ENCODE measurements at places on chromosomes 5 and 9.

GRCh38 chr5:165805756-165806155 lies 2300.3 kb downstream of the MAT2B start:
- DNase-seq: no peak

DNA sequence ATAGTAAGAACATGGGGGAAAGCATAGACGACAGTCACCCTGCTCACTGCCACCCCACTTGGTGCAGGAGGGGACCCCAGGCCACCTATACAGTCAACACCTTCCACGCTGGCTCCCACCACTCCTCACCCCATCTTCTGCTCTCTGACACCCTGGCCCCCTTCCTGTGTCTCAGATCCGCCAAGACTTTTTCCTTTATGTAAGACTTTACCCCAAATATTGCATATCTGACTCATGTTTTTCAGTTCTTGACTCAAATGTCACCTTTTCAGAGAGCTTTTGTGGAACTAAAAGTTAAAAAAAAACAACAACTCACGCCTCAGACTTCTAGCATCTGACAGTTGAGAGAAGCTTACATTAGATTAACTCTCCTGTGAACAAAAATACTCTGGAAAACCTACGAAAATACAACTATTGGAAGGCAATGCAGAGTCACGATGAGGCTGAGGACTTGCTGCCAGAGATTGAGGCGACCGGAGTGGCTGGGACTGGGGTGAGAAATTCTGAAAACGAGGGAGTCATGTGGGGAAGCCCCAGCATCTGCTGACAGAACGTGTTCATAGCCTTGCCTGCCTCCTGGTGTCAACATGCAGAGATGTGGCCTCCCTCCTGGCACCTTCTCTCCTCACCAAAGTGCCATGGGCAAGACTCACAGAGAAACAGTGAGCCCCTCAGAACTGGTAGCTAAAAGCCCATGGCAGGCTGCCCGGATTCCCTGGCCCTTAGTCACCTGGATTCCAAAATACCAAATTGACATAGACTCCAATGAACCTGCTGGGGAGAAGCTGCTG lies 22.4 kb upstream of the FCN2 start:
- DNase-seq: no peak

GRCh38 chr9:116599342-116599884 lies 87.7 kb upstream of the TRIM32 start:
- DNase-seq: no peak

- no peak for DNase-seq
Observed at GRCh38 chr5:92330365-92330764, 947.2 kb upstream of the ARRDC3 start.

GRCh38 chr9:108671176-108671575 lies 184.6 kb downstream of the ACTL7B start:
- no peak for DNase-seq

DNA sequence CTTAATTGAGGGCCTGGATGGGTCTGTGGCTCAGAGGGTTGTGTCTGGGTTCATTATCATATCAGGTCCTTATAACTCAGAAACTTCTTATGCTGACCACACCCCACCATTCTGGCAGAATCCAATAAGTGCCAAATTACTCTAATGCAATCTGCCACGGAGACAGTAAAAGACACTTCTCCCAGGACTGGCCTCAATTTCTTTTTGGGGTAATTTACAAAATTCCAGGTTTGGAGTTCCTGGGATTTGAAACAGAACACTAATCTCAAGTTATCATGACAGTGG lies 187.8 kb downstream of the GNAQ start:
- no peak for DNase-seq

- no peak for DNase-seq
Observed at GRCh38 chr9:25350011-25350410, 328.2 kb downstream of the TUSC1 start.

GRCh38 chr5:115801152-115801551 lies 15.3 kb downstream of the CDO1 start:
- no peak for DNase-seq

DNA sequence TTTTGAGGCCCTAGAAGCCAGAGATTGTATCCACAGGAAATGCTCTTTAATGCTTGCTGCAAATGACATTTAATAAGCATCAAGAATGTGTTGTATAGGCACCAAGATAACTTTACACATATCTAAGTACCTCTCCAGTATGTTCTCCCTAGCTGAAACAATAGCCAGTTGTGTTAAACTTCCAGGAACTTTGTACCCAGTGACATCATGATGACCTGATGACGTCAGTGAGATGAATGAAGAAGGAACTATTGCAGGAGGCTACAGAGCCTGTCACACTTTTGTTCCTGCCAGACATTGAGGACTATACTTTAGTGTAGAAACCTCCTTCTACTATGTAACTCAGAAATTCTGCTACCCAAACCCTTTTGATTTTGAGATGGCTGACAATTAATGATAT lies 129.8 kb downstream of the CD180 start:
- no peak for DNase-seq

GRCh38 chr9:13915131-13915530 lies 398.8 kb downstream of the NFIB start:
- no peak for DNase-seq

DNA sequence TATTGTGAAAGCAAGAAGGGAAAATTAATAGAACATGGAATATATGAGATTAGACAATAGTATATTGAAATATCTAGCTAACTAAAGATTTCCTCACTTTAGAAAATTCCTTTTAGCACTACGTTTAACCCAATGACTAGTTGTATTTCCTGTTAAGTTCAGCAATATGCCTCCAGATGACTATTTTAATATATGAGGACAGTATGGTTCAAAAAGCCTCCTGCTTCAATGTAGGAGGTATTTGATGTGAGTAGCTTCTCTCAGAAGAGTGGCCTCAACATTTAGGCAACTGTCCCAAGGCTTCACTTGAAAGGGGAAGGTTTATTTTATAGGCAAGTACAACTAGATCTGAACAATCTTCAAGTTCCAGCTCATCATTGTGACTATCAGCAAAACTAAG lies 2.0 kb upstream of the MEF2C start:
- DNase-seq: no peak

DNA sequence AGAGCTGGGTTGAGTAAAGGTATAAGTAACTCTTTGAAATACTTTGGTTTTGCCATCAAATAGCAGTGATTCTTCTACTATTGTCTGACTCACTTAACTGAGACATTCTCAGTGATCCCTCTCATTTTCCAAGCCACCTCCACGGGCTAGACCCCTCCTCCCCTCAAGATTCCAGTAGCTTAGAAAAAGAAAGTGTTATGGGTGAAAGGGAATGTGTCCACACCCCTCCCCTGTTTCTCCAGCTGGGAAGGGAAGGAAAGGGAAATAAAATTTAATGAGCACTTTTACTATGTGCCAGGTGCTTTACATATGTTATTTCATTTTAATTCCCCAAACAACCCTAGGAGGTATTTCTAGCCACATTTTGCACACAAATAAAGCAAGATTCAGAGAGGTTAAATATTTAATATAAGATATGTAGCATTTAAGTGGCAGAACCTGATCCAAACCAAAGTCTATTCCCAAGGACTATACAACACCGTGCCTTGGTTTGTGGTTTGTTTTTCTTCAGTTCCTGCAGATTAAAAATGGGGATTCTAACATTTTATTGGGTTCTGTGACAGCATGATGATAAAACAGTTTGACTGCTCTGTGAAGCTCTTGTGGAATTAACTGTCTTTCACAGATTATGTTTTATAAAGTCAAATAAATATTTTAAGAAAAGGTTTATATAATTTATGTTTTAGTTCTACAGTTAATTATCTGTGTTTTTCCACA lies 135.9 kb downstream of the ZSWIM6 start:
- no peak for DNase-seq

GRCh38 chr5:143019614-143020515 lies 249.7 kb downstream of the ARHGAP26 start:
- no peak for DNase-seq

- DNase-seq: no peak
Observed at GRCh38 chr5:138274189-138274853, at the start of gene GFRA3. Gene GFRA3, minus strand, starts transcription at chr5:138274621. Its CDS starts 197 bp downstream, at chr5:138274424.

GRCh38 chr5:14226992-14227391 lies 83.8 kb downstream of the TRIO start:
- no peak for DNase-seq
